NCI-H1436 (cell line): ENCODE measurements at places on chromosomes 4 and X.

DNA sequence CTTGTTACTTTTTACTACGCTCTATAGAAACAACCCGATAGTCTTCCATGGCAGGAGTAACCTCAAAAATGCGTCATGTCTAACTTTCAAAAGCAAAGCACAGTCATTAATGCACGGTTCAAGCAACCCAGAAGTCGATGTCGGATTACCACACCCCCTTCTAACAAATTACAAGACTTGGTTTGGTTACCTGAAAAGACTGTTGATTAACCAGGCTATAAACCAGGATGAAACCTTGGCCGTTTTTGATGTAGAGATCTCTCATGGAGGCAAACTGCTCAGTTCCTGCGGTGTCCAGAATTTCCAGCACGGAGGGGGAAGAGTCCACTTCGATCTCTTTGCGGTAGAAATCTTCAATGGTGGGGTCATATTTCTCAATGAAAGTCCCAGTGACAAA, 2.4 kb downstream of the RAP2C start:
- no peak for DNase-seq

GRCh38 chrX:22689290-22689689, 310.5 kb upstream of the DDX53 start:
- no peak for DNase-seq

- DNase-seq, result peak; percentile 0
Observed at GRCh38 chr4:72567821-72568675, 973 bp downstream of the ADAMTS3 start.

- no peak for DNase-seq
Observed at GRCh38 chr4:90007494-90008167, 113.0 kb downstream of the MMRN1 start.

GRCh38 chrX:129746557-129747470, 8.0 kb downstream of the XPNPEP2 start:
- no peak for DNase-seq

DNA sequence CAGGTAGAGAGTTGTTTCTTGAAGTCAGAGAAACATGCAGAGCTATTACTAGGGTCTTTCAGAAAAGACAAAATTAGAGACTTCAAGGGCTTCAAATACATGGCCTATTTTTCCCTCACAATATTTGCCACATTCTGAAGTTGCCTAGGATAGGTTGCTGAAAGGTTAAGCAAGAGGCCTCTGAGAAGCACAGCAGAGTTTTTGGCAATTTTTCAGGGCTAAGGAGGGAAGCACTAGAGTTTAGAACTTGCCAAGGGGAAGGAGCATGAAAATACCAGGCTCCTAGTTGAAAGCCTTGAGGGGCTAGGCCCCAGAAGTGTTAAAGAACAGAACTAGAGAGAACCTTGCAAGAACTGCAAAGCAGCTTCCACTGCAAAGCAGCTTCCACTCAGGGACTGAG, 86.4 kb downstream of the ANAPC10 start:
- no peak for DNase-seq

DNA sequence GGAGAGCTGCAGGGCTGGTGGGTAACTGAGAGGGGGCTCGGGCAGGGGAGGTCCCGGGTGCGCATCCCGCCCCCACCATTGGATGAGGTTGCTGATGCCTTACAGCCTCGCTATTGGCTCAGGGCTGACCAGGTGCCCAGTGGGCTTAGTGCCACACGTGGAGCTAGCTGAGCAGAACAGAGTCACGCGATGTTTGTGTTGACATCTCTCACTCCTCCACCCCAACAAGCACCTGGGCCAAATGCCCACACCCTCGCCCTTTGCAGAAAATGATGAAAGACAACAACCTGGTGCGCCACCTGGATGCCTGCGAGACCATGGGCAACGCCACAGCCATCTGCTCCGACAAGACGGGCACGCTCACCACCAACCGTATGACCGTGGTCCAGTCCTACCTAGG, 31.8 kb downstream of the ATP2B3 start:
- no peak for DNase-seq

- DNase-seq, result no peak
Observed at GRCh38 chrX:6983207-6983955, 164.1 kb upstream of the STS start.

- no peak for DNase-seq
Observed at GRCh38 chrX:34584781-34585180, 72.3 kb downstream of the TMEM47 start.

DNA sequence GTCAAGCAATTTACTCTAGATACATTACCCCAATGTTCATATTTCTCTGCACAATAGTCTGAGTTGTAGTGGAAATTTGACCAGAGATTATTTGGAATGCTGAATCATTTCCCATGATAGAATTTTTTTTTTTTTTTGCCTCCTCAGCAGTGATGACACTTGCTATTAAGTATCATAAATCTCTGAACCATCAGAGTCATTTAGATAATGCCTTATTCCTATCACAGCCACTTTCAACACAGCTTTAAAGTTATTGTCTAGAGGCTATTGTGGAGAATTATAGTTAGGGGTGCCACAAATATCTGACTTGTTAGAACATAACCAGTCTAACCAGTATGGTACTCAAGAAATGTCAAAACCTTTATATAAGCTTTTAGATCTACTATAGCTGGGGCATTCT, 79.8 kb downstream of the LCORL start:
- no peak for DNase-seq

DNA sequence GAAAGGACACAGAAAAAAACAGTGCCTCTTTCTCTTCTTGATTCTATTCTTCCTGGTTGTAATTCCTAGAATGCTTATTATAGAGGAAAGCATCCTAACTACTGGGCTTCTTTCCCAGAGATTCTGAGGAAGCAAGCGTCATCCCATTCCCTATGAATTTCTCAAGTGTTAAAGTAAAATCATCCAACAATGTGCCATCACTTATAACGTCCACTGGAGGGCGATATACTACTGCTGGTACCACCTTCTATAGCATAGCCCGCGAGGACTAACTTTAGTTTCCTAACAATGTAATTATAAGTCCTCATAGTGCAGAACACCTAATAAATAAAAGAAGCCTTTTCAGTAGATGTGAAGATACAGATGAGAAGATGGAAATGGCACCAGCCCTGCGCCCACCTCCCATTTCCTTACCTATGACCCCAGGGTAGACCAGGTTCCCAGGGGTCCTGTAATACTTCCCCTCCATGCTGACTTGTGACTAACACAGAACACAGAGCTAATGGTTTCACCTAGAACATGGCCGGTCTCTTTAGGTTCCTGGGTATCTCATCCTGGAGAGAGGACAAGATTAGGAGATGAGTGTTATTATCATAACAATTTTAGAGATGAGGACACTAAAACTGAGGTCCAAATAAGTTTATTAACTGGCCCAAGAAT, 4.2 kb downstream of the CENPVL3 start:
- DNase-seq, result peak; percentile 13

- DNase-seq, result no peak
Observed at GRCh38 chrX:150775569-150776350, 82.6 kb downstream of the MTMR1 start.

GRCh38 chr4:99574530-99575324, at the start of gene MTTP:
Gene MTTP (plus strand): TSS chr4:99574824. CDS start chr4:99574910, 86 bp downstream.
- DNase-seq, result no peak

DNA sequence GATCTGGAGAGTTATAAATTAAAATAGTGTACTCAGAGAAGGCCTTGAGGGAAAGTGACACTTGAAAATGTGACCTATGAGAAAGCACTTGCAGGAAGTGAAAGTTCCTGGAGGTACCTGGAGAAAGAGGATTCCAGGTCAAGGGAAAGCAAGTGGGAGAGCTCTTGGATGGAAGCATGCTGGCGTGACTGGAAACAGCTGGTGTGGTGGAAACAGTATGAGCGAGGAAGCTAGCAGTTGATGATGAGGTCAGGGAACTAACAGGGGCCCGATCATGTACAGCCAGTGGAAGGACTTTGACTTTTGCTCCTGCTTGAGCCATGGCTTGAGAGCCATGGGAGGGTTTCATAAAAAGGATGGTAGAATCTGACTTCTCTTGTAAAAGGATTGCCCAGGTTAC, 9.5 kb upstream of the CLCN5 start:
- no peak for DNase-seq

- DNase-seq, result no peak
Observed at GRCh38 chrX:12693754-12694153, 97.5 kb upstream of the PRPS2 start.

DNA sequence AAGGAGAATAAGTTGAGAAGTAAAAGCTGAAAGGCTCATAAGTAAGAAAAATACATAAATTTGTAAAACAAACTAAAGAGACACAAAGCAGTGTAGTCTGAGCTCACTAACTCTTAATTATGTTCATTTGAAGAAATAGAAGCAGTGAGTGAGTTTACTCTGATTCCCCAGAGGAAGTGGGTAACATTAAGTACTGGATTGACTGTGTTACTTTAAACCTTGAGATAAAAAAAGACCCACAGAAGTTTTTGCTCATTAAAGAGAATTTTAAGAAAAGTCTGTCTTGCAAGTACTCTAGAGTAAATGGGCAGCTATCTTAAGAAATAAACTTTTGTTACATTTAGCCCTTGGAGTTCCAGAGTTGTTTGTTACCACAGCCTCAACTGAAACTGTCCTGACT, 2466.9 kb downstream of the PCDH7 start:
- DNase-seq, result no peak

GRCh38 chrX:40261833-40262156, 164.0 kb upstream of the BCOR start:
- DNase-seq, result no peak

DNA sequence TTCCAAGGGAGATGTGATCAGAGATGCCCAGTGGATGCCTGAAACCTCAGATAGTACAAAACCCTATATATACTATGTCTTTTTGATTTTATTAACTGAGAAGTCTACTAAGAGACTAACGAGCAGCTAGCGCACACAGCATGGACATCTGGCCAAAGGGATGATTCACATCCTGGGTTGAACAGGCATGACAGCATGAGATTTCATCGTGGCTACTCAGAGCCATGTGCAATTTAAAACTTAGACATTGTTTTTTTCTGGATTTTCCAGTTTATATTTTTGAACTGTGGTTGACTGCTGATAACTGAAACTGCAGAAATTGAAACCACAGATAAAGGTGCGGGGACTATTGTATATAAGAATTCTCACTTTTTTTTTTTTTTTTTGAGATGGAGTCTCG, 2252.9 kb upstream of the AGA start:
- DNase-seq, result no peak

GRCh38 chr4:53924333-53925049, 139.9 kb downstream of the CHIC2 start:
- DNase-seq, result no peak

GRCh38 chr4:108885211-108885610, 122.4 kb upstream of the ETNPPL start:
- no peak for DNase-seq

DNA sequence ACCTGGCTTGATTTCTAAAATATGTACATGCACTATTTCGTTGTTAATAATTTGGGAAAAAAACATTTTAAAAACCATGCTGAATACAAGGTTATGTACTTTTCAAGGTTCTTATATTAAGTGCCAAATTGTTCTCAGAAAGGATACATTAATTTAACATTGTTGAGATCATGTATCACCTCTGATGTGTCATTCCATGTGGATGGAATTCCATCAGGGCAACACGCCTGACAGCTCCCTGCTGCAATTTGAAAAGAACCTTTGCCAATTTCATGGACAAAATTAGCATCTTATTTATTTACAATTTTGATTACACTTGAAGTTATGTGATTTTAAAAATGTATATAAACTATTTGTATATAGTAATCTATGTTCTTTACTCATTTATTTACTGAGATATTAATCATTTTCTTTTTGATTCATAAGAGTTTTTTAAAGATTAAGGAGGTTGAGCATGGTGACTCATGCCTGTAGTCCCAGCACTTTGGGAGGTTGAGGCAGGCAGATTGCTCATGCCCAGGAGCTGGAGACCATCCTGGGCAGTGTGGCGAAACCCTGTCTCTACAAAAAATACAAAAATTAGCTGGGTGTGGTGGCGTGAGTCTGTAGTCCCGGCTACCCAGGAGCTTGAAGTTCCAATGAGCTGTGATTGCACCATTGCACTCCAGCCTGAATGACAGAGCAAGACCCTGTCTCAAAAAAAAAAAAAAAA, 142.8 kb downstream of the ENPP6 start:
- DNase-seq, result no peak

DNA sequence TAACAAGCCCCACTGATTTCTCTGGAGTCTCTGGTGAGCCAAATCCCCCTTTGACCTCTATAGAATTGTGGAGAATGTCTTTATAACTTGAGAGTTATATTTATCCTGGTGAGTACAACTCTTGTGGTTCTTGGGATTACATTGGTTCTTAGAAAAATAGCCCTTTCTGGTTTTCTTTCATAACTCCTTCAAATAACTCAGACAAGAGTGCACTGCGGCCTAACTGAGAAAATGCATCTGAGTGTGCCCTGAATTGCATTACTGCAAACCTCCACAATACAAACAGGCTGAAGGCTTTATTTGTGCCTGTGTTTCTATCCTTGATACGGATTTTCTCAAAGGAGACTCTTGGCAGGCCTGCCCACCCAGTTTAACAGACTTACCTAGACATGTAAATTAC, 2.7 kb downstream of the BEX3 start:
- DNase-seq, result no peak

DNA sequence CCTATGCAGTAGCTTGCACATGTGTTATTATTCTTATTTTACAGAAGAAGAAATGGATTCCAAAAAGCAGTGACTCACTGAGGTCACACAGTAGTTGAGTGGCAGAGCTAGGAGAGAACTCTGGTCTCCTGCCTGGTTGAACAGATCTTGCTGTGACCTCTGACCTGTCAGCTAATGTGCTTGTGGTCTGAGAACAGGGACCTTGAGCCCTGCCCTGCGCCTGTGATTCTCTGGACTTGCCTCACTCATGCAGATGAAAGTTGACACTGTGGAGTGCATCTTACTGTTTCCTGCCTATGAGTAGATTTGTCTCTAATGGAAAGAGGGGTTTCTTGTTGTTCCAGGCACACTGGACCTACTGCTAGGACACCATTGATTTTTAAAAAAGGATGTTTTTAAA, 32.3 kb downstream of the ETNPPL start:
- DNase-seq, result no peak

DNA sequence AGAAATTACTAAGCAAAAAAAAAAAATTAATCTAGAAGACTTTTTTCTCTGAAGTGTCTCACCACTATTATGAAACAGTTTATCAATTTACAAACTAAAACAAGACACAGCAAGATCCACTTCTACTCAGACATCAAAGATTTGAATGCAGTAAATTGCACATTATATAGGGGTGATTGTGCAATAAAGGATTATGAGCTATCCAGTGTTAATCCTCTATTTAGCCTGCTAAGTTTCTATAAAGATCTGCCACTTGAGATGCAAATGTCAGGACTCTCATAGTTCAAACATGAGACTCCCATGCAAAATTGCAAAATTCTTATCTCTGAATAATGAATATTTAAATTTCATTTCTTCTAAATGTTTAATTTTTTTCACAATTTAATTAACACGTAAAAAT, 2.2 kb downstream of the TECRL start:
- no peak for DNase-seq

GRCh38 chr4:184163813-184164212, 53.9 kb downstream of the ENPP6 start:
- no peak for DNase-seq

- peak; percentile 5 for DNase-seq
Observed at GRCh38 chr4:158850800-158851644, 82.2 kb downstream of the FNIP2 start.

- no peak for DNase-seq
Observed at GRCh38 chr4:153224474-153224873, 20.2 kb downstream of the TRIM2 start.
